GM06990 (cell line): ENCODE measurements at places on chromosomes 5 and 9.

DNA sequence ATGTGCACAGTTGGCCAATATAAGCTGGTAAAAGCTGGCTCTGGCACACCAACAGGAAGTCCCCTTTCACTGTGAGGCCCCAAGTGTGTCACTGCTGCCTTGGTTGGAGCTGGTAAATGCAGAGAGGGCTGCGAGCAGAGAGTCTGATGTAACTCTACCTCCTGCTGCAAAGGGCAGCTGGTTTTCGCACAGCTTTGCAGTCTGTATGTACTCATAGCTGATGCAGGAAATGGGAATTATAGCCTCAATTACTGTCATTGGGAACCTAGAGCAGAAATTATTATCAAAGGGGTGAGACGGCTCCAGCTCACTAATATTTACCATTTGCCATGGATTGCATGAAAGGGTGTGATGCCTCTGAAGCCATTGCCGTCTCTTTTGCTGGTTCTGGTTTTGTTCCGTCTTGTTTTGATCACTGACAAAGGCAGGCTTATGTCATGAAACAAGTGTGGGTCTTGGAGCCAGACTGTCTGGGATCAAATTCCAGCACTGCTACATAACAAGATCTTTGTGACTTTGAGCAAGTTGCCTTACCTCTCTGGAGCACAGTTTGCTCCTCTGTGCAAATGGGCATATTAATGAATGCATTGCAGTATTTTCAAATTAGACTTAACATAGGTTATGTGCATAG, 124.3 kb upstream of the SLC25A48 start:
- DNase-seq: no peak

- DNase-seq: no peak
Measured at GRCh38 chr5:63097286-63097685, 518.7 kb downstream of the LRRC70 start.

DNA sequence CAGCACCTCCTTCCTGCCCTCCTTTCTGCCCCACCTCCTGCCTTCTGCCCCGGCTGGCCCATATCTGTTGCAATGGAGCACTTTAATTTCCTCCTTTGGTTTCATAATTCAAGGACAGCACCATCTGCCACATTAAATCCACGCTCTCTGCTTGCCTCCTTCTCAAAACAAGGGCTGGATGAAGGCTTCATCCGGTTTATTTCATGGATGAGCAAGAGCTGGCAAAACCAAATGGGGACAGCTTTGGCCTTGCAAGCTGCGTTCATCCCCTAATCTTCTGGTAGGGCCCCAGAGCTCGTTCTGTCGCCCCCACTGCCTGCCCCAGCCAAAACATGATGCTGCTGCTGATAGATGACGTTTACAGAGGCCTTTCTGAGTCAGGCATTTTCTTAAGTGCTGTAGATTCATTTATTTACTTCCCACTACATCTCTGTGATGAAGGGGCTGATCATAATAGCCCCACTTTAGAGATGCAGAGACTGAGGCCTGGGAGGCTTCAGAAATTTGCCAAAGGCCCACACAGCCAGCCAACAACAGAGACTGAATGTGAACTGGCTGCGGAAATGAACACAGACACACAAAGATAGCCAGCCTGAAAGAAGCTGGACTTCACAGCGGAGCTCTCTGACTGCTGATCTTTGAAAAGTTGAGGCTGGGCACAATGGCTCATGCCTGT, 115.6 kb upstream of the CPEB4 start:
- DNase-seq: no peak

GRCh38 chr5:110932755-110933488, 138.6 kb upstream of the TSLP start:
- no peak for DNase-seq

GRCh38 chr5:171750311-171750788, 35.3 kb upstream of the SMIM23 start:
- DNase-seq: no peak

- no peak for DNase-seq
Measured at GRCh38 chr9:35349287-35349990, 140.5 kb upstream of the RUSC2 start.

DNA sequence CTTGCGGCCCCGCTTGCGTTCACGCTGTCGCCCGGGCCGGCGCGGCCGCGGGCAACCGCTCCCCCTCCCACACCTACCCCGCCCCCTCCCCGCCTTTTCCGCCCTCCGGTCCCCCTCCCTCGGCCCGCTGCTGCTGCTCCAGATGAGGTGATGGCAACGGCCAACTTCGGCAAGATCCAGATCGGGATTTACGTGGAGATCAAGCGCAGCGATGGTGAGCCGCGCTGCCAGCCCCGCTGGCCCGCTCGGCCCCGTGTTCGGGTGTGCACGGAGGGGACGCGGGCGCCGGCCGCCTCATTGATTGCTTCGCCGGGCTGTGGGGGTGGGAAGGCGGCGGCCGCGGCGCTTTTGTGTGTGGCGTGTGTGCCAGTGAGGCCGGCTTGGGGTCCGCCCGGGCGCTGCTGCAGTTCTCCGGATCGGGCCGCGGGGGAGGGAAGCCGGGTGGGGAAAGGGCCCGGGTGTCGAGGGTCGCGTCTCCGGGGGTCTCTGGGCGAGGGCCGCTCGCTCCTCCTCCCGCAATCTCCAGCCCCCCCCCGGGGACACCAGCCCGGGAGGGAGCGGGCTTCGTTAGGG, 403 bp downstream of the KIF2A start:
- no peak for DNase-seq

DNA sequence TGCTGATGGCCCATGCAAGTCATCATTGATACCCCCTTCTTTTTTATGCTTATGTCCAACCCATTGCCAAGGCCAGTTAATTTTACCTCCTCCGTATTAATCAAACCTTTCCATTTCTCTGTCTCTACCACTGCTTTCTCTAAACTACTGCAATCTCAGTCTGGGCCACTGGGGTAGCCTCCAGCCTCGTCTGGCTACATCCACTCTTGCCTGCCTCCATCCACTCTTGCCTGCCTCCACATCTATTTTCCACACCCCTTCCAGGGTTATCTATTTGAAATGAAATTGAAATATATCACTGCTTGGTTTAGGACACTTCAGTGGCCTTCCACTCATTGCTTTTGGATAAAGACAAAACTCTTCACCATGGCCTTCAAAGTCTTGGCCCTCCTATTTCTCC, 425.3 kb upstream of the CLINT1 start:
- DNase-seq: no peak

GRCh38 chr5:74199436-74200210, 440.9 kb downstream of the ENC1 start:
- DNase-seq: no peak

DNA sequence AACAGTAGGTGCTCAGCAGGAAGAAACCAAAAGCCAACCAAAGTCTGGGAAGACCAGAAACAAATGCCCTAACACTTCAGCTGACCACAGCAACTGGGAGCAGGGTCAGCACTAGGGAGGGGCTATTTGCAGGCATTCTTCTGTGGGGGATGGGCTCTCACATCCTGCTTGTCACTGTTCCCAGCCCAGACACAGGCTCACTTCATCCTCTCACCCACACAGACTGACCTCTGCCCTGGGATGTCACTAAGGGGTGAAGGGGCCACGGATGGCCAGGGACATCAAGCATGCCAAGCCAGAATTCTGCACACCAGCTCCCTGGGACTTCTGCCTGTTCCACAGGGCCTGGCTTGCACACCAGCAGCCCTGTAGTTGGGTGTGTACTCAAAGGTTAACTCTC, 28.7 kb downstream of the GFRA3 start:
- DNase-seq: no peak

GRCh38 chr9:136525841-136526499, 19.9 kb downstream of the NOTCH1 start:
- no peak for DNase-seq

- DNase-seq: no peak
Measured at GRCh38 chr5:71976449-71976848, 130.8 kb upstream of the MAP1B start.

DNA sequence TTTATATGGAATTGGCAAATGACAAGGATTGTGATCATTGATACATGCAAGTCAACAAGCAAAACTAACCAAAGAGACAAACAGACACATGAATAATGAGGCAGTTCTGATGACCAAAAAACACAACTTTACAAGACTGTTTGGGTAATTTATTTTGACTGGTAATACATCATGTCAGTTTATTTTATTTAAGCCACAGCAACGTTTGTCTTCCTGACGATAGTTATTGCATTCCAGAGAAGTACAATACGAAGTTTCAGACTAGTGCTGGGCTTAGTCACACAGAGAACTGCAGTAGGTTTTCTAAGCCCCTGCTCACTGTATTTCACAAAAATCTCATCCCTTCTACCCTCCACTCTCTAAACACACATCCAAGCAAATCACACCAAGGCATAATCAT, 514.2 kb downstream of the RAB3C start:
- no peak for DNase-seq

- no peak for DNase-seq
Measured at GRCh38 chr9:72256931-72257330, 107.7 kb downstream of the GDA start.

DNA sequence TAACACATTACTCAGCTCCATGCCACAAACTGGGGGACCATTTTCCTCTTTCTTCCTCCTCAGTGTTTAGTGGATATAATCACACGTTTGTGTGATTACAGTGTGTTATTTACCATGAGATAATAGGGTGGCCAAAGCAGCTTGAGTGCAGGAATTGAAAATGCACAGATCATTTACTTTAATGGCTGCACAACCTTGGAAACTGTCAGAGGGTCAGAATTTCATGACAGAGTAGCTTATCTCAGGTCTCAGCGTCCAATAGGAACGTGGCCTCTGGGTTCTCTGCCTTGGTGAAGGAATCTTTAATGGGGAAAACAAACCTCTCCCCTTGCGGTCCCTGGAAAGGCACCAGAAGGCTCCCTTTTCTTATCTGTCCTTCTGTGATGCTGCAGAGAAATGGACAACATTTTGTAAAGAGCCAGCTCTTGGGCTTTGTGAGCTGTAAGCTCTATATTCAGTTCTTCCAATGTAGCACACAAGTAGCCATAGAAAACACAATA, 87.4 kb upstream of the CD180 start:
- DNase-seq: no peak

GRCh38 chr9:130599625-130600024, 20.2 kb downstream of the FUBP3 start:
- DNase-seq: no peak

- no peak for DNase-seq
Measured at GRCh38 chr5:151923866-151924476, 680 bp downstream of the GLRA1 start.

GRCh38 chr5:30878746-30879145, 314.7 kb upstream of the CDH6 start:
- no peak for DNase-seq

- no peak for DNase-seq
Measured at GRCh38 chr5:168409591-168410458, 76.4 kb upstream of the RARS1 start.

GRCh38 chr9:72886386-72886785, 66.5 kb downstream of the ALDH1A1 start:
- no peak for DNase-seq

DNA sequence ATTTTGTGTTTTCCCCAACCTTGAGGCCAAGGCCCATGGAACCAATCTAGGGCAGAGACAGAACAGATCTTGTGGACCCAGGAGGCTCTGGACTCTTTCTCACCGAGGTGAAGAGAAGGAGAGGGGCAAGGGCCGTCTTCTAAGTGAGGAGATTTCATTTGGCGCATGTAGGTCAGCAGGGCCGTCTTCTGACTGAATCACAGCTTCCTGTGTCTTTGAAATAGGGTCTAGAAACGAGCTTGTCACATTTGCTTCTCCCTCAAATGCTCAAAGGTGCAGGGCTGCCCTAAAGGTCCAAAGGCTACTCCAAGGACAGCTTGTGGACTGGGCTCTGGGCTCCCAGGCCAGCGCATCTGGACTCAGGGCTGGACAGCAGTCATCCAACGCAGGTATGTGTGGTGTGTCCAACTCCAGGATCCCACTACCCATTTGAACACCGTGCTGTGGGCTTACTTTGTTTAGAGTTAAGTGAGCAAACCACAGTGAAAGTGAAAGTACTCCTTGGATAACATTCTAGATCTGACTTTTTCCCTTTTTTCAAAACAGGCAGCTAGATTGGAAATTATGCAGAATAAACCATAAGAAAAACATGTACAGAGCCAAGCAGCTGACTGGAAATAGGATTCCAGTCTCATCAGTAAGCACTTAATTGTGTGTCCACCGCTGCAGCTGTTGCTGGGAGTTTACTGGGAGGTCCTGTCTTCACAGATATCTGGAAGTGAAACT, 357.0 kb downstream of the GADD45G start:
- no peak for DNase-seq

DNA sequence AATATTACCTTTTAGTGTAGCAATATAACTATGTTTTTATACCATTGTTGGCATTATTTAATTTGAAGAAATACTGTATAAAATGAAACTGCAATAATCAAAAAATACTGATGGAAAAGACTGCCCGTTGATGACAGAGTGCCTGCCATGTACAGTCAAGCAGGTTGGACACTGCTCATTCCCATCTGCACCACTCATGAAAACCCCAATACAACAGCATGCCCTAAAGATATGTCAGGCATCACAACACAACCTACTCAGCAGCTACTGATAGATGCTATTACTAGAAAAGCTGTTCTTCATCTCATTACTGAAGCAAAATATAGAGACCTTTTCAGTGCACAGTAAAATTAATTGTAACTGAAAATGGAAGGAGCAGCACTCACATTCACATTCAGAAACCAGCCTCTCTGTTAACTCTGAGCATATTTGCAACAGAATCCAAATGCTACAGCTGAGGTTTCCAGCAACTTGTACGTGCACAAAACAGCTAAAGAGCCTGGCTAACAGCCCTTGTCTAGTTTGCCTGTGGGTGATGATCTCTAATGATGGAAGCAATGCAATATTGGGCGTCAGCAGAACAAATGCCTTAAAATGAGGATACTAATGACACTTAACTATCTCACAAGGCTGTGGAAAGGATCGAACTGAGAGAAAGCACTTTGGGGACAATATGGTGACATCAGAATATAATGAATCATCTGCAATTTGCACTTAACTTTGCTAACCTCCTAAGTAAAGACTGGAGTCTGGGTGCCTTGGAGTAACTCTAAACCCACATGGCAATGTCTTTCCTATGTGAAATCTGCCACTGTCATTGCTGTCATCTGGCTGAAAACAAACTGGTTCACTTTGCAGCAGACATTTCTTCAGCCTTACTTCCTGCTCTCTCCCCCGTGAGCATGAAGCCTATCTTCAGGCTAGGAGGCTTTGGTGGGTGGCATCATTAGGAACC, 195.3 kb upstream of the RASEF start:
- no peak for DNase-seq

DNA sequence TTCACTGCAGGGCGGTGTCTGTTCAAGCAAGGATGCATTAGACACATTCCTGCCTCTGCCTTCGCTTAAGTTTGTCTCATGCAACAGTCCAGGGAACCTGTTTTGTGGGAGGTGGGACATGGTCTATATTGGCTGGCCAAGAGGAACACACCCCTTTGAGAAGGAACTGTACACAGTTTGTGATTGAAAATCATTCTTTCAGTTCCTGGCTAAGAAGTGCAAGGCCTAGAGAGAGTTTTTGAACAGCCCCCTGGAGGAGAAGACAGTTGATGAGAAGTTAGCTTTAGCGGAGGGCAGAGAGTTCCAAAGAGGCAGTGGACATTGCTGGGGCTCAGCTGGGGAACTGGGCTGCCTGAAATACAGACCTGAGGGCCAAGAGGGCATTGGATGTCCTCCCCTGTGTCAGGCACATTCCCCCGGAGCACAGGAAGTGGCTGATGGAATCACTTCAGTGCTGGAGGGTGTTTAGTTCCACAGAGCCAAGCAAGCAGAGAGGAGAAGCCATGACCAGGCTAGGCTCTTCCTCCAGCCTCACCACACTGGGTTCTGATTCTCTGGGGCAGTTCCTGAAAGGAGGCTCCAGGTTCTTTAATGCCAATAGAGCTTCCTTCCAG, 66.6 kb downstream of the RGS3 start:
- no peak for DNase-seq
